Activated CD4-positive, alpha-beta T cell treated with anti-CD3 and anti-CD28 coated beads, Interleukin-2, amount 10 ng/mL, durations not matched to agents 7 days and 5 days (primary cell): ENCODE measurements at places on chromosomes 12 and 14. TPM values are rescaled to one million over a fixed set of nuclear protein-coding genes. Genes with fewer than 3 reads are reported as not detected.

GRCh38 chr12:69442894-69443293 lies 27.3 kb upstream of the FRS2 start:
- H3K27ac ChIP-seq: no peak overlapping the region
- no peaks in the 10 kb centered on the region for H3K4me1 ChIP-seq
- H3K27me3 ChIP-seq: no peaks in the 10 kb centered on the region
- no peak for DNase-seq
- no peak overlapping the region for H3K4me3 ChIP-seq

DNA sequence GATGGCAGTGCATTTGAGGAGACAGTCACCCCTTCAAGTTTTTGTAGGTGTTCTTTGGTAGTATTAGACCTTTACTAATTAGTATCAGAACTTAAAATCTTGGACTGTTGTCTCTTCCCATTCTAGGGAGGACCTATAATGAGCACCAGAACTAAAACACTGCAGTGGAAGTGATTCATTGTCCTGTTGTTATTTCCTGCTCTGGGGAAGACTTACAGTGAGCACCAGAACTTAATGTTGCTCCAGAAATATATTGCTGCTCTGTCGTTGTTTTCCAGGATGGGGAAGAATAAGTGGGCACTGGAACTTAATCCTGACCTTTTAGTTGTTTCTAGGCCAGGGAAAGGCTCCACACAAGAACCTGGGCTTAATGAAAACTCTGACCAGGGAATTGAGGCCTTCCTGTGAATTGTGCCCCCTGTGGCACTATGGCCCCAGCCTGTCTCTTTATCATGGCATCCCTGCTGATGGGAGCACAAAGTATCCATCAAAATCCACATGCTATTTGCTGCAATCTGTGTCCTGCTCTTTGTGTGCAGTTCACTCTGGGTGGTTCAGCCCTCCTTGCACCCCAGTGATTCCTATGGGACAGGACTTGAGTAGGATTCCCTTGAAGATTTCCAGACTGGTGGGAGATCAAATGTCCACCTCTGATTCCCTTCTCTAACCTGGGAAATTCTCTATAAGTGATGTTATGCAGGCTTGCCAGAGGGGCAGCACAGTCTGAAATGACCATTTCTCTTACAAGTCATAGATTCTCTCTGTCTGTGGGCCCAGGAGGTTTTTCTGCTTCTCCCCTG lies 175.8 kb downstream of the PAWR start:
- no peaks in the 10 kb centered on the region for H3K4me1 ChIP-seq
- H3K27me3 ChIP-seq: no peaks in the 10 kb centered on the region
- no peak for DNase-seq
- H3K36me3 ChIP-seq: no peaks in the 10 kb centered on the region
- no peak overlapping the region for H3K4me3 ChIP-seq
- no peak overlapping the region for H3K27ac ChIP-seq

GRCh38 chr14:67881225-67881624 lies 61.6 kb downstream of the RAD51B start:
- H3K27me3 ChIP-seq: no peaks in the 10 kb centered on the region
- DNase-seq: peak; percentile 7
- no peak overlapping the region for H3K4me3 ChIP-seq
- H3K36me3 ChIP-seq: peaks cover 1% of the 10 kb centered on the region
- H3K4me1 ChIP-seq: peaks cover 25% of the 10 kb centered on the region
- no peak overlapping the region for H3K27ac ChIP-seq

GRCh38 chr12:132188916-132189325 lies 44.7 kb downstream of the NOC4L start:
- peaks cover 25% of the 10 kb centered on the region for H3K36me3 ChIP-seq
- peaks cover 38% of the 10 kb centered on the region for H3K4me1 ChIP-seq
- DNase-seq: no peak

DNA sequence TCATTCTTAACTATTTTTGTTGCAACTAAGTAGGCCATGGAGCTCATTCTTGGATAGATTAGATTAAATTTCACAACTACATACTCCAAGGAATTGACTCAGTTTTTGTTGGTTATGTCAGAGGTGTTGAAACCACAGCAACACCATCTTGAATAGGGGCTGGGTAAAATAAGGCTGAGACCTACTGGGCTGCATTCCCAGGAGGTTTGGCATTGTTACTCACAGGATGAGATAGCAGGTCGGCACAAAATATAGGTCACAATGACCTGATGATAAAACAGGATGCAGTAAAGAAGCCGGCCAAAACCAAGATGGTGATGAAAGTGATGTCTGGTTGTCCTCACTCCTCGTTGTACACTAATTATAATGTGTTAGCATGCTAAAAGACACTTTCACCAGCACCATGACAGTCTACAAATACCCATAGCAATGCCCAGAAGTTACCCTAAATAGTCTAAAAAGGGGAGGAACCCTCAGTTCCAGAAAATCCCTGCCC lies 20.9 kb downstream of the DMAC2L start:
- H3K4me1 ChIP-seq: peaks cover 13% of the 10 kb centered on the region
- no peak for DNase-seq
- peaks cover 39% of the 10 kb centered on the region for H3K36me3 ChIP-seq
- H3K27me3 ChIP-seq: no peaks in the 10 kb centered on the region
- no peak overlapping the region for H3K4me3 ChIP-seq
- no peak overlapping the region for H3K27ac ChIP-seq

- DNase-seq: no peak
- no peak overlapping the region for H3K27ac ChIP-seq
- H3K27me3 ChIP-seq: no peaks in the 10 kb centered on the region
- H3K4me1 ChIP-seq: peaks cover 37% of the 10 kb centered on the region
- H3K36me3 ChIP-seq: peaks cover 26% of the 10 kb centered on the region
Measured at GRCh38 chr12:89517720-89518119, 6.9 kb downstream of the GALNT4 start.

GRCh38 chr12:100453951-100454350 lies 19.7 kb upstream of the NR1H4 start:
- no peaks in the 10 kb centered on the region for H3K36me3 ChIP-seq
- H3K4me1 ChIP-seq: no peaks in the 10 kb centered on the region
- no peak overlapping the region for H3K27ac ChIP-seq
- H3K27me3 ChIP-seq: peaks cover 7% of the 10 kb centered on the region

DNA sequence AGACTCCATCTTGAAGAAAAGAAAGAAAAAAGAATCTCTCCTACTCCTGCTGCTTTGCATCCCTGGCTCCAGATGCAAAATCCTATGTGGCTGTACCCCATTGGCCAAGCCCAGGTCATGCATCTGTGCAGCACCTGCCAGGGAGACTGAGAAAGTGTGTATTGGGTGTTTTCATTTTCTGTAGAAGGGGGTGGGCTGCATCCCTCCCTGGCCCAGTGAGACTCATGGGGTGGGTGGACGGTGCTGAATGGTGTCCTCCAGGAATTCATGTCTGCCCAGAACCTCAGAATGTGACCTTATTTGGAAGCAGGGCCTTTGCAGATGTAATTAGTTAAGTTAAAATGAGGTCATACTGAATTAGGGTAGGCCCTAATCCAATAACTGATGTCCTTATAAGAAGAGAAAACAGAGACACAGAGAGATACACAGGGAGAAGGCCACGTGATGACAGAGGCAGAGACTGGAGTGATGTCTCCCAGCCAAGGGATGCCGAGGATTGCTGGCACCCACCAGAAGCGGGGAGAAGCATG lies 23.2 kb downstream of the MOAP1 start:
- H3K4me3 ChIP-seq: no peak overlapping the region
- H3K4me1 ChIP-seq: no peaks in the 10 kb centered on the region
- no peak for DNase-seq

GRCh38 chr12:55715833-55716581 lies at the start of gene BLOC1S1:
TSS of gene BLOC1S1 (plus strand) at chr12:55716046. CDS start at chr12:55716052, 6 bp downstream.
- peaks cover 17% of the 10 kb centered on the region for H3K27me3 ChIP-seq
- peak within 1 kb of the TSS; percentile 95 for H3K27ac ChIP-seq
- DNase-seq: peak; percentile 95
- peaks cover 26% of the 10 kb centered on the region for H3K36me3 ChIP-seq
- H3K4me1 ChIP-seq: peaks cover 46% of the 10 kb centered on the region

DNA sequence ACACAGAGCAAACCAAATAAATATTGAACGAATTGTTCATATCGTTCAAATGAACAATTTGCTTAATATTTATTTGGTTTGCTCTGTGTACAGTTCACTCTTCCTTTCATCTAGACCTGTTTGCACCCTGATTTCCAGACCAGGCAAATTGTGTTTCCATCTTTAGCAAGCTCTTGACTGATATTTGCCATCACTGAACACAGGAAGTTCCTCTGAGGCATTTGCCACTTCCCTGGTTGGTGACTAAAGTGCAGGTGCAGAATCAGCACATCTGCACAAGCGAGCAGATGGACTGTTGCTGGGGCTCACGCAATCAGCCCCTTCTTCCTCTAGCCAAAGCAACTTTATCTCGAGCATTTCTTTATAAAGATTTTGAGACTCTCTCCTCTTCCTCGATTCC lies 112.9 kb downstream of the DAAM1 start:
- peak; percentile 49 for DNase-seq
- H3K4me3 ChIP-seq: no peak overlapping the region
- H3K27me3 ChIP-seq: no peaks in the 10 kb centered on the region
- H3K36me3 ChIP-seq: peaks cover 8% of the 10 kb centered on the region

GRCh38 chr14:75487155-75487671 lies 35.1 kb upstream of the BATF start:
- H3K27ac ChIP-seq: peak overlapping the region; percentile 34
- peaks cover 35% of the 10 kb centered on the region for H3K4me1 ChIP-seq
- peak; percentile 31 for DNase-seq
- no peaks in the 10 kb centered on the region for H3K27me3 ChIP-seq
- H3K36me3 ChIP-seq: peaks cover 2% of the 10 kb centered on the region

DNA sequence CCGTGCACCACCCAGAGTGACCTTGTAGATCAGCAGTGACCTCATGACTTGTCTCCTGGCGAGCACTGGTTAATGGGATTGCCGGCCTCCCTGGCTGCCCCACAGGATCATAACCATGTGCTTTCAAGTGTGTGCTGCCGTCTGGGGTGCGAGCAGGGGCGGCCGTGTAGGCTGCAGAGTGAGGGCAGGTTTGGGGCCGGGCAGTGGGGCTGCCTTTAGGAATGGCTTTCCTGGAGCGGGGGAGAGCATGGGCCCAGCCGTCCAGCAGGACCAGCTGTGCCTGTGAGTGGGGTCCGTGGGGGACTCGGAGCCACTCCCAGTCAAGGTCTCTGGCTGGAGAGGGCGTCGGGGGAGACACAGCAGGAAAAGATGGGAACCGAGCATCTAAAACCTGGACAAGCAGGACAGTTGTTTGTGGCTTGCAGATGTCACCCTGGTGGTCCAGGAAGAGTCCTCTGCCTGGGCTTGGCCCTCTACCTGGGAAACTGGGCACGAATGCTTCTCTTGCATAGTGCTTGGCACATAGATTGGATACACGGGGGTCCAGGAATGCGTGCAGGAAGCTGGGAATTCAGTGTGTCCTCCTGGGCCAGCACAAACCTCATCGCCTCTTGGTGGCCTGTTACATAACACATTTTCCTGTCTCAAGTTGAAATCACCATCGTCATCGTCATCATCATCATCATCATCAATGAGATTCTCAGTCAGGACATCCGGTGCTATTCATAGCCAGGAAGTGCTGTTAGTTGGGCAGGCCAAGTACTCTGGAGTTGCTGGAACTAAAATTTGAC lies 96.0 kb downstream of the ADGRD1 start:
- no peak overlapping the region for H3K27ac ChIP-seq
- H3K4me3 ChIP-seq: no peak overlapping the region
- peaks cover 2% of the 10 kb centered on the region for H3K27me3 ChIP-seq
- H3K36me3 ChIP-seq: no peaks in the 10 kb centered on the region
- no peaks in the 10 kb centered on the region for H3K4me1 ChIP-seq

DNA sequence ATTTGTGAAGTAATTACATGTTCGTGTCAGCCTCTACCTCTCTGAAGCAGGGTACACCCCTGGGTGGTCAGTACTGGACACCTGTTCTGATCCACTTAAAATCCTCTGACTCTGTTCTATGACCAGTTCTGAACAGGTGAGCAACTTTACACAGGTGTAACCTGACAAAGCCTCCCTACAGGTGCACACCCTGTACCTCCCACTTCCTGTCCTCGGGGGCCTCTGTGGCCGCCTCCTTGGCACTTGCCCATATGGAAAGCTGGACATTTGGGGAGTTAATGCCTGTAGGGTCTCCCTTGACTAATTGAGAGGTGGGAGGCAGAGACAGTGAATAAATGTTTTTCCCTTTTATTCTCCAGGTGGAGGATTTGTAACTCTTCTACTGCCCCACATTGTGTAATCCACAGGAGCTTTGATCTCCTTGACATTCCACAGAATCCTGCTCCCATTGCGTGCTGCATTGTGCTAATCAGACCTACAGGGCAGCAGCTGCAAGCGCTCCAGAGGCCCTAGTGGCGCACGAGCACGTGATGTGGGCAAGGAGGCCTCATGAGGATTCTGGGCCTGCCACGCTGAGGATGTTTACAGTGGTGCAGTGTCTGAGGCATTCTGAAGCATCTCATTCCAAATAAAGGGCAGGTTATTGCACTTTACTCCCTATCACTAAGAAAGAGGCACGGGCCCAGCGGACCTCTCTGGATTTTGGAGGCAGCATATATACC lies 45.8 kb upstream of the BATF start:
- H3K4me3 ChIP-seq: no peak overlapping the region
- no peak overlapping the region for H3K27ac ChIP-seq
- H3K27me3 ChIP-seq: peaks cover 7% of the 10 kb centered on the region
- H3K4me1 ChIP-seq: no peaks in the 10 kb centered on the region

- peaks cover 26% of the 10 kb centered on the region for H3K36me3 ChIP-seq
- H3K4me3 ChIP-seq: no peak overlapping the region
- no peak overlapping the region for H3K27ac ChIP-seq
- no peak for DNase-seq
- no peaks in the 10 kb centered on the region for H3K4me1 ChIP-seq
- H3K27me3 ChIP-seq: no peaks in the 10 kb centered on the region
Measured at GRCh38 chr12:47134005-47134404, 54.2 kb upstream of the AMIGO2 start.

GRCh38 chr12:93989949-93990348 lies 158.4 kb upstream of the PLXNC1 start:
- DNase-seq: no peak
- no peak overlapping the region for H3K4me3 ChIP-seq
- H3K4me1 ChIP-seq: no peaks in the 10 kb centered on the region
- H3K36me3 ChIP-seq: no peaks in the 10 kb centered on the region
- H3K27me3 ChIP-seq: no peaks in the 10 kb centered on the region

DNA sequence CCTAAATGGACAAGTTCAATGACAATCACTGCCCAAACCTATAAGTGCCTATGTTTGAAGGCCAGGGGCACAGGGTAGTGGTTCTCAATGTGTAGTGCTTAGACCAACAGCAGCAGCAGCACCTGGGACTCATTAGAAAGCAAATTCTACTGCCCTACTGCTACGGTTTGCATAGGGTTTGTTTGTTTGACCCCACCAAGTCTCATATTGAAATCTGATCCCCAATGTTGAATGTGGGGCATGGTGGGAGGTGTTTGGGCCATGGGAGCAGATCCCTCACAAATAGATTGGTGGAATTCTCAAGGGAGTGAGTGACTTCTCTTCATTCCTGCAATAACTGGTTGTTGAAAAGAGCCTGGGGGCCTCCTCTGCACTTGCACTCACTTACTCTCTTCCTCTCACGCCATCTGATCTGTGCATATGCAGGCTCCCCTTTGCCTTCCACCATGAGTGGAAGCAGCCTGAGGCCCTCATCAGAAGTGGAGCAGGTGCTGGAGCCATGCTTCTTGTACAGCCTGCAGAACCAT lies 39.5 kb downstream of the PPM1H start:
- no peak overlapping the region for H3K4me3 ChIP-seq
- H3K4me1 ChIP-seq: peaks cover 2% of the 10 kb centered on the region
- no peaks in the 10 kb centered on the region for H3K27me3 ChIP-seq
- no peaks in the 10 kb centered on the region for H3K36me3 ChIP-seq
- no peak overlapping the region for H3K27ac ChIP-seq
- DNase-seq: no peak

PKP2 gene
- total RNA-seq: not detected

TOGARAM1 gene
- 8.7 TPM for total RNA-seq

GRIN2B gene
- total RNA-seq: not detected

DIABLO gene
- 36.1 TPM for total RNA-seq

ING4 gene
- total RNA-seq: 33.7 TPM

TMEM30B gene
- 0.42 TPM for total RNA-seq

LALBA gene
- total RNA-seq: not detected

RTL1 gene
- total RNA-seq: not detected

KRT6C gene
- not detected for total RNA-seq
